Right renal pelvis (tissue), 4 donors: ENCODE measurements at places on chromosomes 4 and X.

GRCh38 chr4:147651563-147651962, 32.4 kb downstream of the PRMT9 start:
- DNase-seq = no peak

DNA sequence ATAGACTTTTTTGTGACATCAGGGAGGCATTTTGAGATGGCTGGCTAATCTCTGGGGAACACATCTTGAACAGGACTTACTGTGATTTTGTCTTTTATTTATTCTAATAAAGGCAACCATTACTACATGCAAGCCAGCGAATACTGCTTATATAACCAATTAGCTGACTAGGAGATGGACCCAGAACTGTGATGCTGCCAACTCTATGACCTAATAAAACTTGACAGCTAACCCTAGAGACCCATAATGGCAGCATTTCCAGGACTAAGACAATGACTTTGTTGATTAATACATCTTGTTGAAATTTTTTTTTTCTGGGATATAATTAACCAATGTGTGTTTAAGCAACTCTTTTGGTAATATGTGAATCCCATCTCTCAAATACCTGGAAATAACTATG, 584.6 kb downstream of the PRR32 start:
- DNase-seq = no peak

- no peak for DNase-seq
Measured at GRCh38 chr4:144342949-144343760, 202.6 kb upstream of the GYPA start.

DNA sequence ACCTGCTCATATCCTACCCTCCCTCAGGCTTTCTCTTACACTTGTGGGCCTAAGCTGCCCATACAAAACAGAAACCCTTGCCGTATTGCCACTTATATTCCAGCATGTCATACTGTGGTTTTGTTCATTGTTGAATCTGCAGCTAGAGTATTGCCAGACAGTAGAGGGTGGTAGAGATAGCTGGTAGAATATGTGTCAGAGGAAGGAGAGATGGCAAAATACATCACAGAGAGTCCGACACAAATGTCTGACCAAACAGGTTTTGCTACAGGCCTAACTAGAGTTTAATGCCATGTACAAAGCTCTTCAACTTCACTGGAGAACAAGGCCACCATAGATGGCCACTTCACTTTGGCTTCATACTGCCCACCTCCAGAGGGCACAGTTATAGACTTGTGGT, 160.1 kb downstream of the EFHC2 start:
- no peak for DNase-seq

DNA sequence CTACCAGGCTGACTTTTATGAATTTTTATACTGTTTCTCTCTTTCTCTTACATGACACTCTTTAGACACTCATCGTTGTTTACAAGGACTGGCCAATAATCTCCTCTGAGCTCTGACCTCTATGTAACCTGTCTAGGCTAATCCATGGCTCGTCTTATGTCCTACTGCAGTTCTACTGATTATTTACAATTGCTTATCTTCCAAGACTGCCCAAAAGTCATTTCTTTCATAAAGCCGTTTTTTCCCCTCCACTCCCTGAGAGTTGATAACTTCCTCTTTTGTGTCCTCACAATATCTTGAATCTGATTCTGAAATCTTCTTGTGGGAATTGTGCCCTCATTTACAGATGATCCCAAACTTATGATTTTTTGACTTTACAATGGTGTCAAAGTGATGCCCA, 18.3 kb upstream of the SNCA start:
- DNase-seq = no peak

GRCh38 chr4:79287718-79288117, 38.1 kb downstream of the NAA11 start:
- DNase-seq = no peak

DNA sequence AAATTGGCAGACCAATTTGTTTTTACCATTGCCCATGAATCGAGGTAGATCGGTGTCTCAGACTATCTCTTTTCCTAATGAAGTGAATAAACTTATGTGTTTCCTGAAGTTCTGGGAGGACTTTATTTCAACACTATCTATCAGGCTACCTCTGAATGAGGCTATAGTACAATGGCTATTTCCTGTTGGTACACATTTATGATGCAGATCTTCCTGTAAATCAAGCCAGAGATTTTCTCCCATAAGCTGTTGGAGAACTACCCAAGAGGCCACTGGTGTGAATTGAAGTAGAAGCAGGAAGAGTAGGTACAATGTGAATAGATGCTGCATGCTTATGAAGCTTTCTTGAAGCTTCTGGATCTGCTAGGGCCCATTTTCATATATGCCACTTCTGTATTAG, 16.0 kb downstream of the TXK start:
- no peak for DNase-seq

DNA sequence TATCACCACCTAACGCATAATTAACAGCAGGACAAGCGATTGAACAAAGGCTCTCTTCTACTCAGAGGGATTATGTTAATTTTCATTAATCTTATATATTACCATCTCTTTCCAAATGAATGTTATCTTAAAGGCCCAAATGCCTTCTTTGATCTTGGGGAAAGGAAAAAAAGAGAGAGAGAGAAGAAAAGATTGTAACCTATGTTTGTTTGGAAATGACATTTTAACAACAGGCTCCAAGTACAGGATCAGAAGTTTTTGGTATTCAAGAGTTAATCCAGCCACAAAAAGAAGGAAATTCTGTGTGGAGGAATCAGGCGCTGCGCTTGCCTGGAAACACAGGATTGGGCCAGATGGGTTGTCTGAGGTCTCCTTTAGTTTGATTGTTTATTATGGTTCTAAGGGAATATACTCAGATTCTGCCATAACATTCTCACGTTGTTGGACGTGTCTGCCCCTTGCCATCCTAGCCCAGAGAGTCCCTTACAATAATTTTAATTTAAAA, 100.7 kb upstream of the STX18 start:
- no peak for DNase-seq

- DNase-seq = no peak
Measured at GRCh38 chrX:39823854-39824253, 273.9 kb downstream of the BCOR start.

GRCh38 chrX:572538-573124, 58.0 kb upstream of the SHOX start:
- DNase-seq = no peak

DNA sequence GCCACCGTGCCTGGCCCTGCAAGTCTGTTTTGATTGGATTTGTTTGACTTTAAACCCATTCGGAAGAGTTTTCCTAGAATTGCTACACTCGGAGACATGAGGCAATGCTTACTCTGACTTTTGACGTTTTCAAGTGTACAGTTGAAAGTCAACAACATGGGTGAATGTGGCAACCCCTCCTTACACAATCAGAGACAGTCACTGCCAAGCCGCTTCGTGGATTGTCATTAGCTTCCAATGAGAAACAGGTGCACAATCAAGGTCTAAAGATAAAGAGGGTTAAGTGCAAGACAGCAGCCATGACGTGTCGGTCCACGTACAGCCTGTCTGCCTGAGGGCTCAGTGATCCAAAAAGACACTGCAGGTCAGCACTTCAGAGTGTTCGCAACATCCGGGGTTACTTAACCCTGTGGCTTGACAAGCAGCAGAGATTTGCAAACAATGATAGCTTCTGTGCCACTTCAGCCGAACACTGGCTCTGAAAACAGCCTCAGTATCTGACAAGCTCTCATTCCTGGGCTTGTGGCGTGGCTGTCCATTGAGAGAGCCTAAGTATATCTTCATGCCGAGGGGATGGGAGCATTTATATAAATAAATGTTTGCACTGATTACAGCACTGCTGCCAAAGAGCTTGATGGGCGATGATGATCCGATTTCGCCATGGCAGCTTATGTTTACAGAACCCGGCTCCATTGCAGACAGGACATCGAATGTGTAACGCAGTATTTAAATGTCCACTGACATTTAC, 180.0 kb downstream of the DHRSX start:
- no peak for DNase-seq

DNA sequence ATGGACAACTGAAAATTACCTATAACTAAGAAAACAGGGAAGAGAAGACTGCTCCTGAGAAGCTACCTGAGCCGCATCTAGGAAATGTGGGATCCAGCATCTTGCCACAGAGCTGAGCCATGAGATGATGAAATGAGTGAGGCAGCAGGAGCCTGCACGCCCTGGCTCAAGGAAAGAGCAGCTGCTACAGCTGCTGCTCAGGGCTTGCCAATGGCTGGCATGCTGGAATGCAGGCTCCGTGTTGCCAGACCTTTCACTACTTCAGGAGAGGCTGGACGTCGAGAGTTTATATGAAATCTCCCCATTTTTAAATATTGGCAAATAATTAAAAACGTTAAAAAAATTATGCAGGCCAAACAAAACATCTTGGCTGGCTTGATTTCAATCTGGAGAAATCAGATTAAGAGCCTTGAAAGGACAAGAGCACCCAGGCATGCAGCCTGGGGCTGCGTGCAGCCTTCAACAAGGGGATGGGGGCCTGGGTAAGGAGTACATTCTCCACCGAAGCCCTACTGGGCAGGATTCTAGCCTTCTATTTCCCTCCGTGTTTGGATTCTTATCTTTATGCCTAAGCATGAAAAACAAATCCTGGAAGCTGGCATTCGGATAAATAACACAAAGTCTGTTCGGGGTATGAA, 227.6 kb downstream of the NR3C2 start:
- no peak for DNase-seq

GRCh38 chr4:76931576-76932276, 17.8 kb upstream of the SEPTIN11 start:
- DNase-seq = no peak

DNA sequence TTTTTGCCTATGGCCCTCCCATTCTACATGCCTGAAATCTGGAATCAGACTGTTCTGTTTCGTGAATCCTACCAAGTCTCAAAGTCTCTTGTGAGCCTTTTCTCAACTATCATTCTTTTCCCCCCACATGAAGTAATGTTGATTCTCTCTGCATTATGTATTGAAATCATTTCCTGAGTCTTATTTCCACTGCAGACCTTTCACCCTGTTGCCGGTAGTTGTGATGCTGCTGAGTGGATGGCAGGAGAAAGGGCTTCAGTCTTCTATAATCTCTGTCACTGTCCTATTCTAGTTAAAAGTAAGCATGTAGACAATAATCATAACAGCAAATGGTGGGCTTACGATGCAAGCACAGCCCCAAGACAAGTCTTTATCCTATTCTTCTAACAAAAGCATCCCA, 75.0 kb downstream of the TBC1D9 start:
- no peak for DNase-seq

DNA sequence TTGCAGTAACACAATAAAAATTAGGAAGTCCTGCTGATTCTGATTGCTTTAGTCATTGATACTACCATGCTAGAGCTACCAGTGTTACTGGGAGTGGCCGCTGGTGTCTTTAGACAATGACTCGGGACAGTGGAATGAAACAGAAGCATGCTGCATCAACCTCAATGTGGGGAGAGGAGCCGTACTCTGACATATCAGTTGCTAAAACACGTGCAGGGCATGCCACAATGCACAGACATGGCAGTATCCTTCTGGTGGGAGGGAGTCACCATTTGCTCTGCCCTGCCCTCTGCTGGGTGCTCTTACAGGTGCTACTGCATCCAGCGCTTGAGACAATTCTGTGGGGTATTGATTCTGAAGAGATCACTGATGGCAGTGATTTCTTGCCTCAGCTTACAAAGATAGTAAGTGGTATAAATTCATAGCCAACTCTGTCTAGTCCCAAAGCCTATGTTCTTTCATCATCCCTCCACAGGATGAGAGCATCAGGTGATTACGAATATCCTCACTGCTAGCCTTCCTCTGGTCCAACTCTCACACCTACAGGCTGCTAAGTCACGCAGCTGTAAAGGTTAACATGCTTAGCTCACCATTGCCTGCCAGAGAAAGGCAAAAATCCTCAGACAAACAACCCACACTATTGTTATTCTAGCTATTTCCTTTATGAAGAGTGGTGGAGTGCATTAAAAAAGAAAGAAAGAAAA, 43.7 kb downstream of the NSG1 start:
- DNase-seq = no peak

GRCh38 chr4:93828995-93829819, 654 bp downstream of the ATOH1 start:
- no peak for DNase-seq

DNA sequence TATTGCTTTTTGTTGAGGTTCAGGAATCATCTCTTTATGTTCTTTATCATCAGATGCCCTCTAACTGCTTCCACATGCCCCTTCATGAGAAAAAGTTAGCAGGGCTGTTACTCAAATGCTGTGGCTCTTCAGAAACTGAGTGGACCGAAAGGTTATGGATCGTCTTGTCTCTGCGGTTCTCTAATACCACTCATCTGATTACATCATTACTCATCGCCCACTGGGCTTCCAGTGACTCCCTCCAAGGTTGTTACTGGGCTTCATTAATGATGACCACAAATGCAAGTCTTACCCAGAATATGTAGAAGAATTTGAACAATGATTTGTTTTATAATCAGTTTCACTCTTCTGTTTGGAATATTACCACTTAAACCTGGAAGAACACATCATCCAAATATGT, 67.7 kb downstream of the RWDD4 start:
- no peak for DNase-seq

DNA sequence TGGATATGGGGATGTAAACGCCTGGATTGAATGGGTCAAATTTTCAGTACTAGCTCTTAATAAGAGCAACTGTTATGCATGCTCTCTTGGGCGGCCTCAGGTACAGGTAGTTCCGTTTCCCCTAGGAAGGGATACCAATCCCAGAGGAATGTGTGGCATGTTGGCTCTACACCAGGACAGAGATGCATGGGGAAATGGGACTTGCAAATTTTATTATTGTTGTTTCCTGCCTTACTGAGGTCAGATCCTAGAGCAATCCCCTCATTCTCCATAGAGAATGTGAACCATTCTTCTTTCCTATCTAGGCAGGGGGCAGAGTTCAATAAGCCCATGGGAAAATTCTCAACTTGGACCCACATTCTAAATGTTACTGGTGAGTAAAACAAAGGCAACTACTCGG, 361.8 kb upstream of the FGF16 start:
- no peak for DNase-seq

GRCh38 chr4:150237110-150237872, 159.0 kb downstream of the DCLK2 start:
- no peak for DNase-seq
